Hypothalamus (tissue), 51 donors: ENCODE measurements at places on chromosomes 7 and 10.

- no peak for DNase-seq
Measured at GRCh38 chr10:11245981-11246590, 228.4 kb downstream of the CELF2 start.

DNA sequence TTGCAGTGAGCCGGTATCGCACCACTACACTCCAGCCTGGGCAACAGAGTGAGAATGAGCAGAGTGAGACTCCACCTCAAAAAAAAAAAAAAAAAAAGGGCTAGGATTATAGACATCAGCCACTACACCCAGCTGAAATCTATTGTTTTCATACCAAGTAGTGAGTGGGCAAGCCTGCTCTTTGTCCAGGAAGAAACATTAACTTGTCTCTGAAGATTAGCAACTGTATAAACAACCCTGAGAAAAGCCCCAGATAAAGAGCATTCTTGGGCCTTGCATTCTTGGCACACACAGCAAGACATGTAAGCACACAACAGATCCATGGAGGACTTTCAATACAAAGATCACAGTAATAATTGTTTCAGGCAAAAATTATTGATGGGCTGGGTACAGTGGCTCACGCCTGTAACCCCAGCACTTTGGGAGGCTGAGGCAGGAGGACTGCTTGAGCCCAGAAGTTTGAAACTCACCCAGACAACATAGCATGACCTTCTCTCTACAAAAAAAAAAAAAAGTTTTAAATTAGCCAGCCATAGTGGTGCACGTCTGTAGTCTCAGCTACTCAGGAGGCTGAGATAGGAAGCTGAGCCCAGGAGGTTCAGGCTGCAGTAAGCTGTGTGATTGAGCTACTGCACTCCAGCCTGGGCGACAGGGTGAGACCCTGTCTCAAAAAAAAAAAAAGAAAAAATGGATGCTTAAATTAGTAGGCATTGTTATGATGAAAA, 4.4 kb downstream of the PSPH start:
- no peak for DNase-seq

DNA sequence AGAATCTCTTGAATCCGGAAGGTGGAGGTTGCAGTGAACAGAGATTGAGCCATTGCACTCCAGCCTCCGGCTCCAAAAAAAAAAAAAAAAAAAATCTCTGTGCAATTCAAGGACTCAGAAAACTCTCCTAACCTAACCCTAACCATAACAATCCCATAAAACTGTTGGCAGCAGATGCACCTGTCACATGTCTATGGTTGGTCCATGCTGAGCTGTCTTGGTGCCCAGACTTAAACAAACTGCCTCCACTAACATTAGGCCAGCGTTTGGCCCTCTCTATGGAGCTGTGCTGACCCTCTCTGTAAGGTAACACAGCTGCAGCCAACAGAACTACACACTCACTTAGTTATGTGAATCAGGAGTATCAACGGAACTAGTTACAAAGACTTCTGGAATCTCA, 132.5 kb upstream of the PTER start:
- DNase-seq: no peak

GRCh38 chr7:127844707-127845331, 186.4 kb downstream of the LRRC4 start:
- no peak for DNase-seq

- no peak for DNase-seq
Measured at GRCh38 chr7:70242826-70243225, 644.6 kb downstream of the AUTS2 start.

GRCh38 chr7:46156086-46156485, 235.0 kb upstream of the IGFBP3 start:
- DNase-seq: no peak

- no peak for DNase-seq
Measured at GRCh38 chr10:59435707-59436106, 73.4 kb upstream of the FAM13C start.

- DNase-seq: no peak
Measured at GRCh38 chr7:131633342-131633843, 77.0 kb upstream of the PODXL start.

DNA sequence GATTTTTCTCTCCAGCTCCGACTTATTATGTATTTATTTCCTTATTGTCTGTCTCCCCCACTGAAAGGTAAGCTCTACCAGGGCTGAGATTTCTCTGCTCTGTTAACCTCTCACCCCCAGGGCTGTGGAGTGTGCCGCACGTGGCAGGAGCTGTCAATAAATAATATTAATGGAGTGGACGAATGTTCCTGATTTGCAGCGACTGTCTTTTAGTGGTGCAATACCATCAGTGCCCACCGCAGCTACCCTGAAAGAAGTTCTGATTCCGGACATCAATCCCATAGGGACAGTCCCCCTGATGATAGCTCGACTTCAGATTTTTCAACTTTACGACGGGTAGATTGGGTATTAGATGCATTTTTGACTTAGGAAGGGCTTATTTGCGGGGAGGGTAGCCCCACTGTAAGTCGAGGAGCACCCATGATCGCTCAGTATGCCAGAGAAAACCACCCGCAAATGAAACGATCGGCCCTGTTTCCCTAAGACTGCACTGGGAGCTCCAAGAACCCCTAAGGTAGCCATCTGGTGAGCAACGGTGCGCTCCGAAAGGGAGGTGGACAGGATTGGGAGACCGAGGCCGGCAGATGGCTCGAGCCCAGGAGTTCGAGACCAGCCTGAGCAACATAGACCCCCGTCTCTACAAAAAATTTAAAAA, 986 bp upstream of the PPP2R2D start:
- no peak for DNase-seq

- DNase-seq: no peak
Measured at GRCh38 chr7:141990011-141990725, 5.5 kb upstream of the MGAM start.

GRCh38 chr10:378930-379704, 243.9 kb downstream of the ZMYND11 start:
- DNase-seq: no peak

DNA sequence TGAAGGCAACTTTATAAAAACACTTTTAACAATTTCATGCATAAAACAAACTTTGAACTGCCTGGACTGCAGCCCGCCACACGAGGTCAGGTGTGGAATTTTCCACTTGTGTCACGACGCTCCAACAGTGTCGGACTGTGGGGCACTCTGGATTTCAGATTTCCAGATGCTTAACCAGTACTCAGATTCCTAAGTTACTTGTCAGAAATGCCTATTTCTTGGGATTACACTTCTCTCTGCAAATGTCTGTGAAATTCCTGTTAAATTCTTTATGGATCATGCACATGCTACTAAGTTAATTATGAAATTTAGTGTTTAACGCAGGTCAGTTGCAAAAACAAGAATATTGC, 473 bp upstream of the GPER1 start:
- DNase-seq: no peak

- DNase-seq: no peak
Measured at GRCh38 chr7:30831936-30832335, 60.7 kb downstream of the MINDY4 start.

DNA sequence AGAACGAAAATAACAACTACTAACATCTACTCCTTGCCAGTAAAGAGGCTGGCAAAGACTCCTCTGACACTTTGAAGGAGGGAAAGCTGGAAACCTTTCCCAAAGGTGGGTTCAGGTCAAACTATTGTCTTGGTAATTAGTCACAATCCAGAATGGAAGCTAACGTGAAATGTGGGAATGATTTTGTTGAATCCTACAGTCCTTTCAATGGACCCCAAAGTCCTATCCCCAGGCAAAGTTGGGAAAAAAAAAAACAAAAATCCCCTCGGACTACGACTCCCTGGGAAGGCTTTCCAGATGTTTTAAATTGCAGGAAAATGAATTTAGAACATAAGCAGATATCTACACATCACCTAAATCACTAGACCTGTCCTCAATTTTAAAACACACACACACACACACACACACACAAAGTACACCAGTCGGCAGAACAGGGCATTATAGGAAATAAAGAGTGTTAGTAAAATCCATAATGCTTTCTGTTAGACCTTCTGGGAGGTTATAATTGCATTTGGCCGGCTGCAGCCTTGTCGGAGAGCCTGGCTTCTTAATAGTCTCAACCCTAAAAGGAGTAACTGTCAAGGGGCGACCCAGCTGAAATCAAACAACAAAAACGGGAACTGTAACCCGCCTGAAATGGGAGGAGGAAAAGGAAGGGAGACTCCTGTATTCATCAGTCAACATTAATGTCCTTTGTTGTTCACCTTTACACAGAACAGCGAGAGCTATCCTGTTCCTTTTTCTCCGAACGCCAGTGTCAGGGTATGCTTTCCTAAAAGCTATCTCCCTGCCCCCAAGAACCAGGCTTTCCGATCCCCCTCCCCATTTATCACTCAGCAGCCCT, 1.5 kb downstream of the DOCK4 start:
- DNase-seq: peak; percentile 35

DNA sequence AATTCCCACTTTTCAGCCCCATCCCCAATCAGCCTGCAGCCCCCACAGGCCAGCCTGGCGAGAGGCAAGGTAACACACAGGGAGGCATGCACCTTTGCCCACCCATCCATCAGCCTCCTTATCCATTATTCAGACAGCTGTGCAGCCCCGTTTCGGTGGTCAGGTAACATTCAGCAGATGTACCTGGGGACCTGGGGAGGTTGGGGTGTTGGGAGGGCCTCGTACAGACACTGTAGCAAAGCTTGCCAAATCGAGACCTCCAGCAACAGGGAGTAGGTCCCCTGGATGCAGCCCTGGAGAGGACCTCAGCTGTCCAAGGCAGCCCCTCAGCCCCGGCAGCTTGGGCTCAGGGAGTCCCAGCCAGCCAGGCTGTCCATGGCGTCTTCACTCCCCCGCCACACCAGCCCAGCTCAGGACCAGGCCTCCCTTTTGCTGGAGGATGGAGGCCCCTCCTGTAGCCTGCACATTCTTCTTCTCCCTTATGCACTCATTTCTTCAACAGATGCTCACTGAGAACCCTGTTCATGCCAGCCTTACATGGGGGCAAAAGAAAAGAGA, 8.5 kb upstream of the DRGX start:
- no peak for DNase-seq

- peak; percentile 24 for DNase-seq
Measured at GRCh38 chr10:89837165-89838043, 136.0 kb downstream of the KIF20B start.

GRCh38 chr10:81315026-81315425, 560.0 kb upstream of the NRG3 start:
- no peak for DNase-seq

- DNase-seq: no peak
Measured at GRCh38 chr10:6713716-6714115, 133.6 kb upstream of the PRKCQ start.

- DNase-seq: no peak
Measured at GRCh38 chr7:24378871-24379616, 95.1 kb downstream of the NPY start.

DNA sequence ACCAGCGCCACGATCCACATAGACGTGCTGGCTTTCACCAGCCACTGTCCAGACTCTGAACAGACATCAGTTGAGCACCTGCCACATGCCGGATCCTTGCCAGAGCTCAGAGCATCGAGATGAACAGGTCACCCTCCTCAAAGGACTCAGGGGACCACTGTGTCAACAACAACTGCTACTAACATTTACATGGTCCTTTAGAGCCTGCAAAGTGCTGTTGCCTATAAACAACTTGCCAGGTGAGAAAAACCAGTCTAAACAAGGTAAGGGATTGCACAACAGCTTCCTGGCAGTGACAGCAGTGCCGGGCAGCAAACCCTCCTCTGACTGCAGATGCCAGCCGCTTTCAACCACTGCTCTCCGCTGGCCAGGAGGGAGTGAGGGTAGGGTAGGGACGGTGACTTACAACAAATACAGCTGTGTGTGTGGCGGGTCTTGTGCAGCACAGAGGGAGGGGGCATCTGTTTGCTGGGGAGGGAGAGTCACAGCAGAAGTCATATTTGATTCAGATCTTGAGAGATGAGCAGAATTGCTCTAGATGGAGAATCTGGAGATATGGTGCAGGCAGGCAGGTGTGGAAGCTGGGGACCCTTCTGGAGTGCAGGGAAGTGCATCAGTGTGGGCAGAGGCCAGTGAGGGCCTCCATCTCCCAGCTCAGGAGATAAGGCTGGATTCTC, 32.8 kb upstream of the RHEB start:
- DNase-seq: peak; percentile 23

- no peak for DNase-seq
Measured at GRCh38 chr7:121054925-121055324, 66.4 kb downstream of the CPED1 start.

- DNase-seq: no peak
Measured at GRCh38 chr7:108015740-108016139, 12.8 kb upstream of the LAMB1 start.

DNA sequence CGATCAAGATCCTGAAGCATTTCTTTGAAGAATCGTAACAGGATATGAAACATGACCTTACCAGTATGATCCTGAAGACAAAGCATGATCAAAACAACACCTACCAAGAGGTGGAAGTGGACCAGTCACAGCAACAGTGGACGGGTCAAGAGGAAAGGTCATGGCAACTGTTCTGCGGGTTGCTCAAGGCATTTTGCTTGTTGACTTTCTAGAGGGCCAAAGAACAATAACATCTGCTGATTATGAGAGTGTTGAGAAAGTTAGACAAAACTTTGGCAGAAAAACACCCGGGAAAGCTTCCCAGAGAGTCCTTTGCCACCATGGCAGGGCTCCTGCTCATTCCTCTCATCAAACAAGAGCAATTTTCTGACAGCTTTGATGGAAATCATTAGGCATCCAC, 65.6 kb upstream of the LRRC18 start:
- DNase-seq: no peak

GRCh38 chr7:261341-262250, 28.4 kb upstream of the FOXL3 start:
- no peak for DNase-seq

DNA sequence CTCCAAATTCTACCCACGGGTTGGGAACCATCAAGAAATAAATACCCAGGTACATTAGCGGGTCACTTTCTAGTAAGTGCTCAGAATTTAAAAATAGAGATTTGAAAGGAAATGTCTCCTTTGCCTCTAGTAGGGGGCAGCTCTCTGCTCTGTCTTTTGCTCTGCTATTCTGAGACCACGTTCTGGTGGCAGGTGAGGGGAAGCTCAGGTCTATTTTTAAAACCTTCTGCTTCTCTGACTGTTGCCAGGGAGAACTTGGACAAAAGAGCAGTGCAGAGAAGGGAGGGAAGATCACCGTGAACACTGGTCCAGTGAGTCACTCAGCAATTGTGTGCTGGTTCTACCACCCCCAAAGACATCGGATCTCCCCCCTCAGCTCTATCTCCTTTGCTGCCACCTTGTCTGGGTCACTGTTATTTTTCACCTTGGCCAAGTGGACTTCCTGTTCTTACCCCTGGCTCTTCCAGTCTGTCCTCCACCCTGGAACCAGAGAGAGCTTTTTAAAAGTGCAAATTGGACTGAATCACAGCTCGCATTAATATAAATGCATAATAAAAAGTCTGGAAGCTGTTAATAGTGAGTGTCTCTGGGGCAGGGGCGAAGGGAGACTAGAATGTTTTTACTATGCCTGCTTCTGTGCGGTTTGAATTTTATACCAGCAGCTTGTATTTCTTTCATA, 72.4 kb upstream of the LOXL4 start:
- no peak for DNase-seq

- no peak for DNase-seq
Measured at GRCh38 chr7:11082552-11083213, 109.0 kb downstream of the PHF14 start.
